ENCODE measurements at places on chromosomes 1 and 21. TPM values are rescaled to one million over a fixed set of nuclear protein-coding genes. Genes with fewer than 3 reads are reported as not detected.
A peak's percentile ranks its signal among the peaks of the same experiment; 100 is the strongest.

The GBP5 gene
- polyA plus RNA-seq = not detected

The CA6 gene
- not detected for polyA plus RNA-seq

The OVAAL gene
- polyA plus RNA-seq = not detected

The TMPRSS3 gene
- not detected for polyA plus RNA-seq

The LCE1A gene
- polyA plus RNA-seq = not detected

- no peak overlapping the region for H3K27ac ChIP-seq
- no peaks in the 10 kb centered on the region for H3K27me3 ChIP-seq
- peaks cover 3% of the 10 kb centered on the region for H3K4me1 ChIP-seq
- H3K36me3 ChIP-seq = no peaks in the 10 kb centered on the region
- peak; percentile 62 for DNase-seq
- H3K4me3 ChIP-seq = no peak overlapping the region
Measured at GRCh38 chr1:171292799-171293198, 21.2 kb upstream of the FMO4 start.

DNA sequence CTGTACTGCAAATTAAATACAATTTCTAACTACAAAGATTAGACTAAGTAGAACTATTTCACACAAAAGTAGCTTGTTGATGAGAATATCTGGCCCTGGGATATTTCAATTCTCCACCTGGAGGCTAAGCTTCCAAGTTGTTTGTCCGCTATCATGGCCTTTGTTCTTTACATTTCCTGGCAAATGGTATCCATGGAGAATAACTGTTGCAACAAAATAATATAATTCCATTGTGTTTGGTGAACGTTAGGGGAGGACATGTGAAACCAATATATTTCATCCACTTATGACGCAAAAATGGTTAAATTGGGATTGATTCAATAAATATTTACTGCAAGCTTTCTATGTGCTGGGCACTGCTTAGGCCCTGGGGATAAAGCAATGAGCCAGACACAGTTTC, 565.4 kb downstream of the PTPRC start:
- no peak for DNase-seq
- H3K27me3 ChIP-seq = no peaks in the 10 kb centered on the region
- H3K36me3 ChIP-seq = no peaks in the 10 kb centered on the region
- no peaks in the 10 kb centered on the region for H3K4me1 ChIP-seq
- H3K4me3 ChIP-seq = no peak overlapping the region

DNA sequence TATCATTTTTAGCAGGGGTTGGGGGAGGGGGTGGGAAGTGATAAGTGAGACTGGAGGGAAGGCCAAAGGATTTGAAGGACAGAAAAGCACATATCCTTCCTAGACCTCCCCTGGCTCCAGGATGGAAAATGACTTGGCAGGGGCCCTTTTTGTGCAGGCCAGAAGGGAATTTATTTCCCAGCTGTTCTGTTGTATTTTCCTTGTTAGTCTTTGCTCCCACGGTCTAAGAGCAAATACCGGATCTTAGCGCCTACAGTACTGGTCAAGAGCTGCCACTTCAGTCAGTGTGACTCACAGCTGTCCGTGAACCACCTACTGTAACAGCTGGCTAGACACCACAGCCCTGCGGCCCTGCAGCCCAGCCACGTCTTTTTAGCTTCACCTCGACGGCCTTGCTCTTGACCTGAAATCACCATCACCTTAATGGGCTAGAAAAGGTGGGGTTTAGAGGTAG, 51.0 kb upstream of the ERRFI1 start:
- H3K27me3 ChIP-seq = no peaks in the 10 kb centered on the region
- DNase-seq = peak; percentile 99
- H3K4me1 ChIP-seq = peaks cover 10% of the 10 kb centered on the region
- no peaks in the 10 kb centered on the region for H3K36me3 ChIP-seq

GRCh38 chr1:1891349-1892078, 627 bp upstream of the GNB1 start:
- peak overlapping the region; percentile 55 for H3K4me3 ChIP-seq
- peaks cover 2% of the 10 kb centered on the region for H3K36me3 ChIP-seq
- peak overlapping the region; percentile 69 for H3K27ac ChIP-seq
- H3K27me3 ChIP-seq = peaks cover 2% of the 10 kb centered on the region

DNA sequence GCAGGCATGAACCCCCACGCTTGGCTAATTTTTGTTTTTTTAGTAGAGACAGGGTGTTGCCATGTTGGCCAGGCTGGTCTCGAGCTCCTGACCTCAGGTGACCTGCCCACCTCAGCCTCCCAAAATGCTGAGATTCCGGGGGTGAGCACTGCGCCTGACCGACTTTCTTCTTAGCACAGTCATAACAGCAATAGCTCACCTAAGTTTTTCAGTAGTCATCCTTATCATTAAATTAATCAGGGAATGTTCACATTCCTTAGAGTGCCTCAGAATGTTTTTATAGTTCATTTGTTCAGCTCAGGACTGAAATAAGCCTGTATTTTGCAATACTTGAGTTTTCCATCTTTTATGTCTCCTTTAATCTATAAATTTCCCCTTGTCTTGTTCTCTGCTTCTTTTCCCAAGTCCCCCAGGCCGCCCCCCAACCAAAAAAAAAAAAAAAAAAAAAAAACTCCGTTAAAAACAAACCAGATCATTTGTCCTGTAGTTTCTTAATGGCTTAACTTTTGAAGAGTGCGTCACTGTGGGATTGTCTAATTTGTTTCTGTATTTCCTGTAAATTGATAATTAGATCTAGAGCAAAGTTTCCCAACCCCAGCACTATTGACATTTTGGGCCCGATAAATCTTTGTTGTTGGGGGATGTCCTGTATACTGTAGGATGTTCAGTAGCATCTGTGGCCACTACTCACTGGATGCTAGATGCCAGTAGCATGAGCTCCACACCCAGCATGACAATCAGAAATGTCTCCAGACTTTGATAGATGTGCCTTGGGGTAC, 120.7 kb downstream of the ITSN1 start:
- H3K4me1 ChIP-seq = peaks cover 17% of the 10 kb centered on the region
- no peak overlapping the region for H3K4me3 ChIP-seq
- no peaks in the 10 kb centered on the region for H3K27me3 ChIP-seq
- H3K27ac ChIP-seq = no peak overlapping the region

DNA sequence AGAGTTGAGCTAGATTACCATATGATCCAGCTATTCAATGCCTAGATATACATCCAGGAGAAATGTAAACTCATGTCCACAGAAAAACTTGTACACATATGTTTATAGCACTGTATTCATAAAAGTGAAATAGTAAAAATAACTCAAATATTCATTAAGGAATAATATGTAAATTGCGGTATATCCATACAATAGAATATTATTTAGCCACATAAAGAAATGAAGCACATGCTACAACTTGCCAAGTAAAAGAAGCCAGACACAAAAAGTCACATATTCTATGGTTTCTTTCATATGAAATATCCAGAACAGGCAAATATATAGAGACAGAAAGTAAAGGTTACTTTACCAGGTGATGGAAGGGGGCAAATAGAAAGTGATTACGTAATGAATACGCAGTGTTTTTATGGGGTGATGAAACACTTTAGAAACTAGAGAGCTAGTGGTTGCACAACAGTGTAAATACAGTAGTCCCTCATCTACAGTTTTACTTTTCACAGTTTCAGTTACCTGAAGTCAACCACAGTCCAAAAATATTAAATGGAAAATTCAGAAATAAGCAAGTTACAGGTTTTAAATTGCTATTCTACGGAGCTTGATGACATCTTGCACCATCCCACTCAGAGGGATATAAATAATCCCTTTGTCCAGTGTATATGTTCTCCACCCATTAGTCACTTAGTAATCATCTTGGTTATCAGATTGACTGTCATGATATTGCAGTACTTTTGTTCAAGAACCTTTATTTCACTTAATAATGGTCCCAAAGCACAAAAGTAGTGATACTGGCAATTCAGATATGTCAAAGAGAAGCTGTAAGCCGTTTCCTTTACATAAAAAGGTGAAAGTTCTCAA, 62.3 kb downstream of the ZNF644 start:
- DNase-seq = peak; percentile 48
- no peaks in the 10 kb centered on the region for H3K27me3 ChIP-seq
- H3K4me1 ChIP-seq = no peaks in the 10 kb centered on the region

DNA sequence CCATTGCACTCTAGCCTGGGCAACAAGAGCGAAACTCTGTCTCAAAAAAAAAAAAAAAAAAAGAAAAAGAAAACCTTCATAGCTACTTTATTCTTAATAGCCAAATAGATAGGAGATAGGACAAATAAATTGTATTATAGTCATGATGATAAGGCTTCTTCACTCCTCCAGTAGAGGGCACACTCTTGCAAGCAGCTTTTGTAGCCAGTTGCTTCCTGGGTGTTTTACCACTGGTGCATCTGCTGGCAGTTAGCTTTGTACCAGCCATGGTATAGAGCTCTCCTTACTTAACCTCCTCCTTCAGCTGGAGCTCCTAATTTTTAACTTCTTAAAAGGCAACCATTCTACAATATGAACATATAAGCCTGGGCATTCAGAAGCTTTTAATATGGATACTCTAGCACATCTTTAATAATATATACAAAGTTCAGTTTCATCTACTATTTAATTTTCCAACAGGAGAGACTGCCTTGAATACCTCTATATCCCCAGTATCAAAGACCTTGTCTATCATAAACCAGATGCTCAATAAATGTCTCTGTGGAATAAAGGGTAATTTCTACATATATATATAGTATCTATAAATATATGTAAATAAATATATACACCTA, 35.8 kb downstream of the EVI5 start:
- no peak overlapping the region for H3K4me3 ChIP-seq
- no peak overlapping the region for H3K27ac ChIP-seq
- no peaks in the 10 kb centered on the region for H3K36me3 ChIP-seq
- H3K4me1 ChIP-seq = peaks cover 11% of the 10 kb centered on the region

- peaks cover 36% of the 10 kb centered on the region for H3K36me3 ChIP-seq
- H3K4me1 ChIP-seq = peaks cover 67% of the 10 kb centered on the region
- no peaks in the 10 kb centered on the region for H3K27me3 ChIP-seq
Measured at GRCh38 chr1:44808063-44808937, at the start of gene BTBD19. Gene BTBD19, plus strand, starts transcription at chr1:44808523. Its CDS starts 298 bp downstream, at chr1:44808821.

DNA sequence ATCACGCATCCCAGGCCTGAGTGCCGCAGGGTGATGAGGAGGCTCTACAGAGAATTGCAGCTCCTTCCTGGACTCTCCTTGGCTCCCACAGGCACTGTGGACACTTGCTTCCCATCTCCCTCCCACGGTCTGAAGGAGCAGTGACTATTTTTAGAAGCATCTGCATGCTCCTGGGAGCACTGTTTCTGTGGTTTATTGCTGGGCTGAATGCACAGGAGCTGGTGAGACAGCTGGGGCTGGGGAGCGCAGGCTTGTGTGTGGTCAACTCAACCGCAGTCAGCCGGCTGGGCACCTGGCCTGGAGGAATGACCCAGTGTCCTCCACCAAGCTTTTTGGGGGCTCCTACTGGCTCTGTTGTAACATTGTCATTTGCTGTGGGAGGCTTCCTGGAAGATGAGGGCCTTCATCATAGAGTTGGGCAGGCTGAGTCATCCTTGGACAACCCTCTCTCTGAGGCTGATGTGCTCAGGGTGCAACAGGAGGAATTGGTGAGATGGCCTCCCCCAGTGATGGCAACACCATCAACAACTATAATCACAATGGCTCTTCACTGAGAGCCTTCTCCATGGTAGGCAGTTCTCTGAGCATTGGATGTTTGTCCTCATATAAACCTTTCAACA, 1.7 kb downstream of the NFASC start:
- no peaks in the 10 kb centered on the region for H3K4me1 ChIP-seq
- H3K27ac ChIP-seq = no peak overlapping the region
- H3K4me3 ChIP-seq = no peak overlapping the region
- no peaks in the 10 kb centered on the region for H3K27me3 ChIP-seq

DNA sequence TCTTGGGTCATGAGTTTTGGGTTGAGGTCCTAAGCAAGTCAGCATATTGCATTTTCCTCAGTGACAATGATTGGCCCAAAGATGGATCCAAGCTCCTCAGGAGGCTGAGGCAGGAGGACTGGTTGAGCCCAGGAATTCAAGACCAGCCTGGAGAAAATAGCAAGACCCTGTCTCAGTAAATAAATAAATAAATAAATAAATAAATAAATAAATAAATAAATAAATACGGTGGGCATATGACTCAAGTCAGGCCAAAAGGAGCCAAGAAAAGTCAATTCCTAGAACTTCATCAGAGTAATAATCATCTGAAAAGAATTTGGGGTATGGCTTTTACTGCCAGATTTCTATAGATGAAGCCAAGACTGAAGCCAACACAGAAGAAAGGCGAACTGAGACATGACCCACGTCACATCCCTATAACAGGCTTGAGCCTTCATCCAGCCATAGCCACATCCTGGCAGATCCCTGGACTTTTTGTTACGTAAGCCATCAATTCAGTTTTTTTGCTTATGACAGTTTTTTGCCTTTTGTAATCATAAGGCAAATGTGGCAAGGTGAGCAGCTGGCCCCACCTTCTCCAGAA, 88.5 kb upstream of the NFASC start:
- no peak overlapping the region for H3K4me3 ChIP-seq
- H3K27ac ChIP-seq = no peak overlapping the region
- H3K27me3 ChIP-seq = peaks cover 3% of the 10 kb centered on the region
- no peaks in the 10 kb centered on the region for H3K36me3 ChIP-seq
- H3K4me1 ChIP-seq = no peaks in the 10 kb centered on the region
- peak; percentile 79 for DNase-seq

GRCh38 chr1:110130113-110130591, 17.9 kb downstream of the UBL4B start:
- DNase-seq = no peak
- H3K4me1 ChIP-seq = no peaks in the 10 kb centered on the region
- H3K4me3 ChIP-seq = no peak overlapping the region
- no peaks in the 10 kb centered on the region for H3K36me3 ChIP-seq

DNA sequence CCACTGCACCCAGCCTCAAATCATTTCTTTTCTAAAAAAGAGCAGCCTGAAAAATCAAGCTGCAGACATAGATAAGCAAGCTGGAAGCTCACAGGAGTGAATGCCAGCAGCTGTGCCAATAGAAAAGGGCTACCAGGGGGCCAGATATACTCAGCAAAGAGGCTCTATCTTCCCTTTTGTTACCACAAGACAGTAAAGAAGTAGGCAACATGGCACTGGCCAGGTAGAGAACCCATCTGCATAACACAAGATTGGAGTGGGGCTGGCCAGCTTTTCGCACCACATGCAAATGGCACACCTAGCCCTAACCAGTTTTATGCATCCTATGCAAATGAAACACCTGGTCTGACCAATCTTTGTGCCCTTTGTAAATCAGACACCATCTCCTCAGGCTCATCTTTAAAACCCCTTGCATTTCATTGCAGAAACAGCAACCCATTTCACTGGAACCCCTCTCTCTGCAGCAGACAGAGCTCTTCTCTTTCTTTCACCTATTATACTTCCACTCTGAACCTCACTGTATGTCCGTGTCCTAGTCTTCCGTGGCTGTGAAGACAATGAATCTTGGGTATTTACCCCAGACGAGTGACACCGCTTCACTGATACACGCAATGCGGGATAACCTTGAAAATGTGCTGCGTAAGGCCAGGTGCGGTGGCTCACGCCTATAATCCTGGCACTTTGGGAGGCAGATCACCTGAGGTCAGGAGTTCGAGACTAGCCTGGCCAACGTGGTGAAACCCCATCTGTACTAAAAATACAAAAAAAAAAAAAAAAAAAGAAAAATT, 15.1 kb downstream of the CASP9 start:
- H3K27me3 ChIP-seq = no peaks in the 10 kb centered on the region
- H3K4me3 ChIP-seq = no peak overlapping the region
- no peak for DNase-seq
- H3K27ac ChIP-seq = no peak overlapping the region

GRCh38 chr1:109763646-109764415, at the start of gene EPS8L3:
Gene EPS8L3, minus strand, starts transcription at chr1:109763923. Its CDS starts 2,174 bp downstream, at chr1:109761749.
- H3K36me3 ChIP-seq = no peaks in the 10 kb centered on the region
- no peak within 1 kb of the TSS for H3K4me3 ChIP-seq
- no peak within 1 kb of the TSS for H3K27ac ChIP-seq

- no peak overlapping the region for H3K27ac ChIP-seq
- H3K36me3 ChIP-seq = peaks cover 13% of the 10 kb centered on the region
- DNase-seq = no peak
- H3K4me3 ChIP-seq = no peak overlapping the region
- H3K4me1 ChIP-seq = peaks cover 13% of the 10 kb centered on the region
Measured at GRCh38 chr1:201140941-201141260, 13.4 kb downstream of the TMEM9 start.

All from fibroblast of lung (primary cell).